ENCODE measurements at places on chromosomes 1 and 21.
A peak's percentile ranks its signal among the peaks of the same experiment; 100 is the strongest.

- DNase-seq = no peak
Observed at GRCh38 chr21:29075706-29076466, 2.4 kb upstream of the CCT8 start.

DNA sequence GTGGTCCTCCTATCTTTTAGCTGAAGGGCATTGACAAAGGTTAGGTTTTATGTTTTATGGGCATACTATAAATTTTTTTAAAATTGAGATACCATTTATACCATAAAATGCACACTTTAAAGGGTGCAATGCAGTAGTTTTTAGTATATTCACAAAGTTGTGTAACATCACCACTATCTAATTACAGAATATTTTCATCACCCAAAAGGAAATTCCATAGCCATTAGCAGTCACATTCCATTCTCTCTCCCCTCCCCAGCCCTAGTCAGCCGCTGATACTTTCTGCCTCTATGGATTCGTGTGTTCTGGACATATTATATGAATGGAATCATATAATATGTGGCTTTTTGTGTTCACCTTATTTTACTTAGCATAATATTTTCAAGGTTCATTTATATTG is 135.8 kb upstream of the B3GALT2 start:
- no peak for DNase-seq

DNA sequence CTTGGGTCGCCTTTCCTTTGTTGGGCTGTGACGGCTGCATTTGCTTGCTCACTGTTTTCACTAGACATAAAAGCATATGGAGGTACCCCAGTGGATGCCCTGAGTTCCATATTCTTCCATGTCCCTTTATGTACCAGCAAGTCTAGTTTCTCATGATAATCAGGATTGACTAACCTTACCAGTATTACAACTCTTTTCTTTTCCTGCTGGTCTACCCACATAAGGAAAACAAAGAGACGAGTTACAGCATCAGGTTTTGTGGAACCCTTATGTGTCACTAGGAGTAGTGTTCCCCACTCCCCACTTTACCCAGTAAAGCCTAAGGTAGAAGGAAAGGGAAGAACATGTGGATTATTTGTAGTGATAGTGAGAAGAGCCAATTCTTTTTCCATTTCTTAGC is 16.4 kb upstream of the CENPF start:
- DNase-seq = no peak

GRCh38 chr1:217230412-217230811 is 400.5 kb downstream of the GPATCH2 start:
- no peak for DNase-seq

DNA sequence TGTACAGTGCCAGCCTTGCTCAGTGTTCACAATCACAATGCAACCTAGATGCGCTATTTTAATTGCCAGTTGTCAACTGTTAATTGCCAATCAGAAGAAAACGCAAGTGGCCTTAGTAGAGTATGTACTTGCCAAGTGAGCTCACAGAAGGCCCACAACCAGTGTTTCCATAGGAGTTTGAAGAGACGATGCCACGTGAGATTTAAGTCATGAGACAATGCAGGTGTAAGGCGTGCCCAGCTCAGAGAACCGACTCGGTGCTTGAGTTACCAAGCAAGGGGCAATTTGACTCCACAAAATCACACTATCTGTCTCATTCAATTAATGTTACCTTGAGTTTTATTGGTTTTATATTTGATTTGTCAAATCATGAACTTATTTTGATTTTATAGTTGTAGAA is 65.6 kb downstream of the TEX35 start:
- no peak for DNase-seq

DNA sequence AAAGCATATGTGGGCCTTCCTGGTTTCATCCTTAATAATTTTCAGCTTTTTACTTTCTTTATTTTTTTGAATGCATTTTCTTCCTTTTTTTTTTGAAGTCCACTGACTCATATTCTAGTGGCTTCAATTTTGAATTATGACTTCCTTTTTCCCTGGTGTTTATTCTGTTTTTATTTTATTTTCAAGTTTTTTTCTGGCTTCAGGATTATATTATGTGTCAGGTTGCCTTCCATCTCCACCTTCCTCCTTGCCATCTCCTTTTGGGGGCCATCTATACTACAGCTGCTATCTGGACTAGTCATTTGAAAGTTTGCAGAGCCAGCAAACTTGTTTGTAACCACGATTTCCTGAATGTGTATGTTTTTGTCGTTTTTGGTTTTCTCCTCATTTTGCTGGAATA is 117.6 kb downstream of the LEPR start:
- DNase-seq = no peak

DNA sequence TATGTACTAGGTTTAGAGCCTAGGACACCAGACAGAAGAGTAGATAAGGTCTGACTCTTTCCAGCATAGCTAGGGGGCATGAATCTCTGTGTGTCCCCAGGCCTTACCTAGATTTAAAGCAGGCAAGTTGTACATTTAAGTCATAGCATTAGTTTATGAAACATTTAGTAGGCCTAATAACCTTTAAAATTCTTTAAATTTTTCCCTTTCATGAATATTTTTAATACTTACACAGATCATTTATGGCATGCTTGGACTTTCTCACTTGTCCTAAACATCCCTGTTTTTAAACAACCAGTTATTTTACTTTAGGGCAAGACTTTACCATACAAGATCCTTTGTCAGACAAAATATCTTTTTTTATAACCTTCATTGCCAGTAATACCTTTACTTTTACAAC is 258.4 kb upstream of the ZRANB2 start:
- no peak for DNase-seq

DNA sequence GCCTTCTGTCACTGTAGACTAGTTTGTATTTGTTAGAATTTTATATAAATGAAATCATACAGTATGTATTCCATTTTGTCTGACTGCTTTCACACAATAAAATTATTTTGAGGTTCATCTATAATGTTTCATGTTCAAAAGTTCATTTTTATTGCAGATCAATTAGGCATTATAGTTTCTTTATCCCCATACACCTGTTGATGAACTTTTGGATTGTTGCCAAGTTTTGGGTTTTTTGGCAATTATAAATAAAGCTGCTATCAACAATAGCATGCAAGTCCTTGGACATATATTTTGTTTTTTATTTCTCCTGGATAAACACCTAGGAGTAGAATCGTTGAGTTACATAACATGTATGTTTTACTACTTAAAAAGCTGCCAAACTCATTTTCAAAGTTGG is 47.1 kb upstream of the FAM3B start:
- no peak for DNase-seq

GRCh38 chr1:224629965-224630364 is 13.8 kb downstream of the CNIH3 start:
- DNase-seq = no peak

- DNase-seq = no peak
Observed at GRCh38 chr21:44720170-44720569, 8.8 kb upstream of the TSPEAR start.

- DNase-seq = no peak
Observed at GRCh38 chr1:244970236-244970743, 105.9 kb upstream of the HNRNPU start.

- no peak for DNase-seq
Observed at GRCh38 chr1:183926983-183927382, 110.5 kb downstream of the COLGALT2 start.

GRCh38 chr21:19767546-19767945 is 1230.7 kb upstream of the NCAM2 start:
- DNase-seq = no peak

GRCh38 chr1:184392779-184393522 is 6.1 kb downstream of the C1orf21 start:
- no peak for DNase-seq

- DNase-seq = no peak
Observed at GRCh38 chr1:164625004-164625617, 66.1 kb downstream of the PBX1 start.

GRCh38 chr1:186456729-186457255 is 4.1 kb downstream of the PDC start:
- no peak for DNase-seq

GRCh38 chr1:208025031-208025430 is 114.1 kb upstream of the CD34 start:
- no peak for DNase-seq

GRCh38 chr1:36753451-36753850 is 270.7 kb upstream of the CSF3R start:
- DNase-seq = no peak

DNA sequence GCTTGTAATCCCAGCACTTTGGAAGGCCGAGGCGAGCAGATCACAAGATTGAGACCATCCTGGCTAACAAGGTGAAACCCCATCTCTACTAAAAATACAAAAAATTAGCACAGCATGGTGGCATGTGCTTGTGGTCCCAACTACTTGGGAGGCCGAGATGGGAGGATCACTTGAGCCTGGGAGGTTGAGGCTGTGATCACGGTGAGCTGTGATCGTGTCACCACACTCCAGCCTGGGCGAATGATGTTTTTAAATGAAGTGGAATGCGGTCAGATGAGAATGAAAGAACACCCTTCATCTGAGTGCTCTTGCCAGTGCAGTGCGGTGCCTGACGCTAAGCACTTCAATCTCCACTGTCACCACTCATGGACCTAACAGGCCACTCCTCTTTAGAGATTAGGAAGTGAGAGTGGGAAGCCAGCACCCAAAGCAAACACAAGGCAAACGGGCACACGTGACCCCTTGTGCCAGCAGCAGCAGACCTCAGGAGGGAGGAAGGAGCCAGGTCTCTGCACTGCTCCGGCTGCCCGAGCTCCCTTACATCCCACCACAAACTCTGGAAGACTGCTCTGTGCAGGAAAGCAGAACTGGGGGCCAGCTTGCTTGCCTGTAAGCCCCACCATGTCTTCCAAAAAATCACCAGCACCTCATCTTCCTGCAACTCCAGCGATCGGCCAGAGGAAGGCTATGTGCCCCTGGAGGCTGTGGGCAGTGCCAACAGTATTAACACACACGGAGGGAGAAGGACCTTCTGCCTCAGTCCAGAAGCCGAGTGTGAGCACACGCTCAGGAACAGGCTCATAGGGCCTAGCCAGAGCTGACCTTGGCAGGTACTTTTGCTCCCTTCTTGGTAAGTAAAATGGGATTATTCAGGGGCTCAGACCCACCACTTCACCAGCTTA is 9.7 kb downstream of the CTNNBIP1 start:
- peak; percentile 85 for DNase-seq

- no peak for DNase-seq
Observed at GRCh38 chr1:224399887-224400286, 34.7 kb downstream of the WDR26 start.

DNA sequence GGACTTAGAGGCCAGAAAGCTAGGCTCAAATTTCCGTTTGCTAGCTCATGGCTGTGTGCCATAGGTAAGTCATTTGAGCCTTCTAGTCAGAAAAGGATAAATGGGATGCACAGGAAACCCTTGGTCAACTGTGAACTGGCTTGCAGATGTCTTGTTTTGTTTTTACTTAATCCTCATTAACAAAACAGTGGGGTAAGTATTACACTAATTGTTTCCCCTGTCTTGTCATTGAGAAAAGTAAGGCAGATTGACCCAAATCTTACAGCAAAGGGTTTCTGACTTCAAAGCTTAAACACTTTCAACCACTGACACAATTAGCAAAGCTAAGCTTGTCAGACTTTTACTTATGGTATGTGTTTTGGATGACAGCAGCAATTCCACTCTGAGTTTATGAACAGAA is 291.3 kb downstream of the NTNG1 start:
- DNase-seq = no peak

- peak; percentile 37 for DNase-seq
Observed at GRCh38 chr1:180988253-180988752, 34.4 kb downstream of the STX6 start.

GRCh38 chr1:81317191-81317590 is 483.5 kb upstream of the ADGRL2 start:
- DNase-seq = no peak

- DNase-seq = no peak
Observed at GRCh38 chr1:192521734-192522133, 53.8 kb upstream of the RGS1 start.

DNA sequence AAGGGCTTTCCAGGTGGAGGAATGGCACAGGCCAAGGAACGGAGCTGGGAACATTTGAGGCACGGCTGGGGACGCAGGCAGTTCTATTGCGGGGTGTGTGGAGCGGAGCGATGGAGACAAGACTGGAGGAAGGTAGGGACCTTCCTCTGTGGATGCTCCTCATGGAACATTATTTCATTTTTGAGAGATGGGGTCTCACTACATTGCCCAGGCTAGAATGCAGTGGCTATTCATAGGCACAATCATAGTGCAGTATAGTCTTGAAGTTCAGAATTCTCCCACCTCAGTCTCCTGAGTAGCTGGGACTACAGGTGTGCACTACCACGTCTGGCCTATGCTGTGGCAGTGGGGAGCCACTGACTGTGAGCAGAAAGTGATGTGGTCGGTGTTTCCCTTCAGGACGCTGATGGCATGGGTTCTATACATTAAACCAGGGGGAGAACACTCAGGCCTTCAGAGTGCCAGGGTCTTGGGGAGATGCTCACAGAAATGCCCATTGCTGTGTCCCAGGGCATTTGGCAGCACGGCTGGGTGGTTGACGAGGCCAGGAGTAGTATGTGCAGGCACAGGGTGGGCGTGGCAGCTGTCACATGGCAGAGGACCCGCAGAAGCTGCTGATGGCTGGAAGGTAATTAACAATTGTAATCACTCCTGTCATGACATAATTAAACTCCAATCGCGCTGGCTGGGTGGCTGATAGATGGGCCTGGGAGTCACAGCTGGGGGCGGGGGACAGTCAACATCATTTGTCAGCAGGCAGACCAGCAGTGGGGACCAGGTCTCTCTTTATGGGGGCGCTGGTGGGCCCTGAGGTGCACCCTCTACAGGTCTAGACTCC is 40.8 kb upstream of the ACOT11 start:
- no peak for DNase-seq

- no peak for DNase-seq
Observed at GRCh38 chr1:231850786-231851185, 224.2 kb downstream of the DISC1 start.

DNA sequence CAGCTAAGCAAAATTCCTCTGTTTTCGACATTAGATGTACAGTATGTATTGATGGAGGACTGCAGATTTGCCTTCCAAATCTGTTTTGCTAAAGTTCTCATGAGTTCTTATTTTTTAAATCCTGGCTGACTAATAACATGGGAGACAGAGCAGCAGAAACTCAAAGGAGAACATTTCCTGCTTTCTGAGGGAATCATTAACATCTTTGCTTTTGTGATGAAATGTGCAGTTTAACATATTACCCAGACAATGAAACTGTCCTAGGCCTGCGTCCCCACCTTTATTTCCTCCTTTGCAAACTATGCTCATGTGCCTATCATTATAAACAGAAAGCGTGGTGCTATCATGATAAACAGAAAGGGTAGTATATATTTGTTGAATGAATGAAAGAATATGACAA is 149.9 kb downstream of the ZP4 start:
- DNase-seq = no peak
